ENCODE measurements at places on chromosomes 6 and 20.

GRCh38 chr6:146670161-146670560 is 71.4 kb downstream of the ADGB start:
- no peak for DNase-seq

GRCh38 chr20:50304501-50304856 is 113.8 kb downstream of the CEBPB start:
- no peak for DNase-seq

DNA sequence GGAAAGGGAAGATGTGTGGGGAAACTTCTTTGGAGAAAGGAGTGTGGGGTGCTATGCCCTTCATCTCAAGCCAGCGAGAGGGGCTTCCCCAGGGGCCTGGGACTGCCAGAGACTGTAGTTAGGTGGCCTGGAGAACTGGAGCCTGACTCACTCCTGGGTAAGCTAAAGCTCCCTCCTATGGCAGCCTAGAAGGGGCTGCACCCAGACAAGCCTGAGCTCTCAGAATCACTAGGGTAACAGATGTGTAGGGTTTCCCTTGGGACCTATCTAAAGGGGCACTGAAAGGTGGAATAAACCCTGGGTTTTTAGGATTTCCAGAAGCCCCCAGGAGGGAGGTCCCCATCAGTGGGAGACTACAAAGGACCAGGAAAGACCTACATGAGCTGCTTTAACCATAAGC is 1.6 kb upstream of the ARMC2 start:
- no peak for DNase-seq

- no peak for DNase-seq
These were observed 251.4 kb downstream of the DOK5 start for GRCh38 chr20:54726687-54727300.

- no peak for DNase-seq
These were observed 13.9 kb upstream of the OCSTAMP start for GRCh38 chr20:46564241-46564957.

DNA sequence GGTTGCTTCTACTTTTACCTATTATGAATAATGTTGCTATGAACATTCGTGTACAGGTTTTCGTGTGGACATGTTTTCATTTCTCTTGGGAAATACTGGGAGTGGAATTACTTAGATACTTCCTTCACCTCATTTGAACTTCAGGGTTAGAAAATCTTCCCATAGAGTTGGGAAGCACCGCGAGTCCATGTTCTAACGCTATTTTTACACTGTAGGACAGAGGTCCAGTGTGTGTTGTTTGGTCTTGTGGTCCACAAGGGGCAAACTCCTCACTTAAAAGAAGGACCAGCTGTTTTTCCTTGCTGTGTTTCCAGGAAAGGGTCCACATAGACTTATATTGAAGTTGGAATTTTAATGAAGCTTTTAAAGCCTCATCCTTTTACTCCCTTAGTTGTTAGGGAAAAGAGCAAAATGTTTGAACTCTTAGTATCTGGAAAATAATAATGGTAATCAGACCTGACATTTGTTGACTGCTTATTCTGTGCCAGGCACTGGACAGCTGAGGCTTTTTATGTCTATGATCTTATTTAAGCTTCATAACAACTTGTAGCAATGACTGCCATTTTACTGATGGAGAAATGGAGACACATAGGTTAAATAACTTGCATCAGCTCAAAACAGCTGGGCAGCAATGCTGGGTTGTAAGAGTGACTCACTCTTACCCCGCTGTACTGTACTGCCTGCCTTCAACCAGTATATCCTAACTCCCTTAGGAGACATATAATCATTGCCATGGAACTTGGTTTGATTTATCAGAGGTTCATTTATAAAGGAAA is 52.0 kb downstream of the CDC5L start:
- no peak for DNase-seq

DNA sequence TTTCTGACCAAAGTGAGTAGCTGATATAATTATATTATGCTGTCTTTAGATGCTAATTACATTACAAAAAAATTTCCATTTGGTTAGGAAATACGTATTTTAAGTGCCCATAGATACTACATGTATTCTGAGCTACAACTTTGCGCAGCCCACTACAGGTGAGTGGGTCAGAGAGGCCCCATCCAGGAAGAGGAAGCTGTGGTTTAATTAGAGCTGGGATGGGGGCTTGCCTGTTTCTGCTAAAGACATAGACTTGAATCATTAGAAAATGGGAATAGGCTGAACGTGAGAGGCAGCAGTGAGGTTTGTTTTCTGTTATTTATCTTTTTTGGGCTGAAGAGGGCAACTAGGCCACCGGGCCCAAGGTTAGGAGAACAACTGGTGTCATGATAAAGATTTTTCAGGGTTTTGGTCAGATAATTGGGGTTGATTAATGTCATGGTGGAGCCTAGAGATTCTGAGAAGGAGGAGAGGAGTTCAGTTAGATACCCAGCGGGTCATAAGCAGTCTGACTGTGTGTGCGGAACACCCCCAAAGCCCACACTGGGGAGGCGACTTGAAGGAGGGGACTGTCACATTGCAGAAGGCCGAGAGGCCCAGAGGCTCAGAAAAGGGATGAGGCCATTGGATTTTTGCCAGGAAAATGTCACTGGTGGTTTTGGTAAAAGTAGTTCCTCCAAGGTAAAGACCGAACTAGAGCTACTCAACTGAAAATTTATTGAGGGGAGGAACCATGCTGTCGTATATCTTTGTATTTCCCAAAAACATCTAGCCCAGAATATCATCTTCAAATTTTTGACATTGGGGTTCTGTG is 14.5 kb upstream of the IRF4 start:
- no peak for DNase-seq

GRCh38 chr6:46451343-46451742 is 39.9 kb downstream of the RCAN2 start:
- no peak for DNase-seq

- DNase-seq = no peak
These were observed 5.5 kb downstream of the HTR1B start for GRCh38 chr6:77457720-77458349.
